ENCODE measurements at places on chromosomes 3 and 15.
A peak's percentile ranks its signal among the peaks of the same experiment; 100 is the strongest.

GRCh38 chr15:36659917-36660316, 80.5 kb downstream of the CDIN1 start:
- DNase-seq, result no peak

DNA sequence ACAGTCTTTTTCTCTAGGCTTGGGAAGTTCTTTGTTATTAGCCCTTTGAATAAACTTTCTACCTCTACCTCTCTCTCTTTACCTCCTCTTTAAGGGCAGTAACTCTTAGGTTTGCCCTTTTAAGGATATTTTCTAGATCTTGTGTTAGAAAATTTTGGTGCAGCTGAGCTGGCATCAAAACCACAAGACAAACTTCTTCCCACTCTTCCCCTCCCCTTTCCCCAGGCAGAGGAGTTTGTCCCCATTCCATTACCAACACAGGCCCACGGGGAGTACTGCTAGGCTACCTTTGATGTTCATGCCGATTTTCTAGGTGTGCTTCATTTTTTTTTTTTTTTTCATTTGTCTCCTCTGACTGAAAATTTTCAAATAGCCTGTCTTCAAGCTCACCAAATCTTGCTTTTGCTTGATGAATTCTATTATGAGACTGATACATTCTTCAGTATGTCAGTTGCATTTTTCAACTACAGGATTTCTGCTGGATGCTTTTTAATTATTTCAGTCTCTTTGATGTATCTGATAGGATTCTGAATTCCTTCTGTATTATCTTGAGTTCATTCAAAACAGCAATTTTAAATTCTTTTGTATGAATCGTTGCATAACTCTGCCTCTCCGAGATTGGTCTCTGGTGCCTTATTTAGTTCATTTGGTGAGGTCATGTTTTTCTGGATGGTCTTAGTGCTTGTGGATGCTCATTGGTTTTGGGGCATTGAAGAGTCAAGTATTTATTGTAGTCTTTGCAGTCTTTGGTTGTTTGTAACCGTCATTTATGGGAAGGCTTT, 112.0 kb downstream of the UBE2E2 start:
- no peak for DNase-seq

GRCh38 chr15:58510715-58511598, 79.2 kb downstream of the LIPC start:
- no peak for DNase-seq

DNA sequence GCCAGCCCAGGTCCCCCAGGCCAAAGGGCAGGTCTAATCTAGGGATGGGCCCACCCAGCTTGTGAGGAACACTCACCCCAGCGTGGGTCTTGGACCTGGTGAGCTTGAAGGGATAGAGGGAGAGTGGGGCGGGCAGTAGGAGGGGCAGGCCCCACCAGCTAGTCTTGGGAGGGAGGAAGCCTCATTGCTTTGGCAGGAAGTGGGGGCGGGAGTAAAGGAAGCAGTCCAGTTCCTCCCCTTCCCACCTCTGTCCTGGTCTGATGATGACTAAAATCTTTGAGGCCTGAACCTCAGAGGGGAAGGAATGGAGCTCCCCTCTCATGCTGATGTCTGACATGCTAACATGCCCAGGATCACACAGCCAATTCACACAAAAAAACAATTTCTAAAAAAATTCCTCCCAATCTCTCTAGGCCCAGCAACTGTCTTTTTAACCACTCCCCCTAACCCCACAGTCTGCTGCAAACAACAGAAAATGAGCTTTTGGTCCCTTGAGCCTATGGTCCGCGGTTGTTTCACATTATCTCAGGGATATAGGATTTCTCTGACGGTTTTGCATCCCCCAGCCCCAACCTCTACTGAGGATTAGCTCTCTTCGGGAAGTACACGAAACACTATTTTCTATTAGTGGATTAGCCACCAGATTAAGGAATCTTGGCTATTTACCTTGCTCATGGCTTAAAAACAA, 30.7 kb upstream of the DUSP7 start:
- no peak for DNase-seq

DNA sequence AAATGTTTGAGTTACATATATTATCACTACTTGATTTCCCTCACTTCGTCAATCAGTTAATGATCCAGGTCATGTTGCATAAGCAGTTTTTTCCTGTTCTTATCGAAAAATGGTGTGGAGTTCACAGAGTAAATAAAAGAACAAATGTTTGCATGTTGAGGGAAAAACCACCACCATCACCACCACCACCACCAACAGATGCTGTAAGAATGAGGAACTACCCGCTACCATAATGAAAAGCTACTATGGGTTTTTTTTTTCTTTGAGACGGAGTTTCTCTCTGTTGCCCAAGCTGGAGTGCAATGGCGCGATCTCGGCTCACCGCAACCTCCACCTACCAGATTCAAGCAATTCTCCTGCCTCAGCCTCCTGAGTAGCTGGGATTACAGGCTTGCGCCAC, 27.6 kb downstream of the RUBCN start:
- DNase-seq, result no peak

- DNase-seq, result no peak
These were observed 347.8 kb downstream of the TBC1D5 start for GRCh38 chr3:17394541-17395155.

DNA sequence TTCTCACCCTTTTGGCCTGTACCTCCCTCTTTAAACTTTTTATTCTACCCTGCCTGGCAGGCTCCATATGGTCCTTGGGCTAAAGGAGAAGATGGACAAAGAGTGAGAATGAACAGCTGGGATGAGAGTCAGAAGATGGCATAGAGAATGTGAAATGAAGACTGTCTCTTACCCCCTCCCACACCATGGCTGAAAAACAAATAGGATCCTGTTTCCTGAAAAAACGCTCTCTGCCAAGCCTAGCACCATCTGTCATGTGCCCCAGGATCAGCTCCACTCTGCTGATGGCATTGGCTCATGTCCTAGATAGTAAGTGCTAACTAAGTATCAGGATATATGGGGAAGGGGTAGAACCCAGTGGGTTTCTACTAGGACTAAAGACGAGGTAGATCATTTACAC, 238.6 kb downstream of the MEX3B start:
- DNase-seq, result no peak

- DNase-seq, result peak; percentile 29
These were observed 1.7 kb downstream of the TM4SF19 start for GRCh38 chr3:196336319-196337145.

DNA sequence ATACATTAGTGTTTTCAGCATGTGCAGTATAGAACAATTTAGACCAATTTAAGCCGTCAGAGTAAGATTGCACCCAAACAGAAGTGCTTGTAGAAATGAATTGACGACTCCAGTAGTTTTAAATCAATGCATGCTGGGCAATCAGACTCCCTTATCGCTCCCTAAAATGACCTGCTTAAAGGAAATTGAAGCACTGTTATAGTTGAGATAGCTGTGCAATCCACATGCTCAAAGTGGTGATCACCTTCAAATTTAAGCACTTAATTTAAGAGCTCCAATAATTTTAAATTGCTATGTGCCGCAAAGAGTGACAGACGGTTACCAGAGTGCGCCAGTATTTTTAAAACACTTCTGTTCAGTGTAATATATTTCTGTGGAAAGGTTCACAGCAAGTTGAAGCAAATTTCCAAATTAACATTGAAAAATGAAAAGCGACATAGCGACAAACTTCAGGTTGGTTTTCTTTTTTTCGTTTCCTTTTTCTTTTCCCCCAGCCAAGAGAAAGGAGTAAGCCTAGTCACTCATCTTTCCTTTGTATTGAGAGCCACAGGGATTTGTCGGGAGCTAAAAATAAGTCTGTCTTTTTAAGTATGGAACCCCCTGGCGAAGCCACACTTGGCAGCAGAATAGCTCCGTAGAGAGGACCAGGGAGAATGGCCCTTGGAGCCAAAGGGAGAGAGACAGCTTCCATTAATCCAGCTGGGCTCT, 436.4 kb upstream of the RBMS3 start:
- DNase-seq, result no peak

- peak; percentile 29 for DNase-seq
These were observed 928 bp downstream of the ANKRD34C start for GRCh38 chr15:79283252-79284048.

DNA sequence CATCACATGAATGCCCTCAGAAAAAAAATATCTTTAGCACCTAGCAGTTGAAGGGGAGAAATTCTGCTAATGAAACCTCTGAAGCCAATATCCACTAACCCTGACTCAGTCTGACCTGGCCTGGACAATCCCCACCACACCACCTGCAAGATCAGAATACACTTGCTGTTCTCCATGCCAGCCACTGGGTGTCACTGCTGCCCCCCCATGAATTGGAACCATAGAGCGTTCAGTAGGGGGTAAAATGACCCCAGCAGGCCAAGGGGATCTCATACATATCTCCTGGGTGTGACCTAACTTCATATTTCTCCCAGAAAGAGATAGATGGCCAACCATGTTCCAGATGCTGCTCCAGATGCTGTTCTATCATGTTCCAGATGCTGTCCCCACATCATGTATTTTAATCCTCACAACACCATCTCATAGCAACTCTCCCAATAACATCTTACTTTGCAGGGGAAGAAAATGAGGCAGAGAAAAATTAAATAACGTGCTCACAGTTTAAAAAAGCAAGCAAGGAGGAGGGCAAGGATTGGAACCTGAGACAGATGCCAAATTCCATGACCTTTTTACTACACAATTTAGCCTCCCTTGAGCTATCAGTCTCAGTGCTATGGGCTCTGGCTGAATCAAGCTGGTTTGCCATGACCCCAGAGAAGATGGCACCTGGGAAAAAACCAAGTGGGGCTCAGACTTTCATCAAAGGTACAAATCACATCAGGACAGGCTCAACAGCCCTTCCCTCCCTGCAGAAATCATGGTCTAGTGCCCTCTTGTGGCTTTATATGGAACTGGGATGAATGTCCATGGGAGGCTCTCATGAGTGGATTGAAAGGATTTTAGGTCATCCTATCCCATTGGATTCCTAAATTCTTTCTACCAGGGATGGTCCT, 12.4 kb downstream of the NTRK3 start:
- DNase-seq, result peak; percentile 39

DNA sequence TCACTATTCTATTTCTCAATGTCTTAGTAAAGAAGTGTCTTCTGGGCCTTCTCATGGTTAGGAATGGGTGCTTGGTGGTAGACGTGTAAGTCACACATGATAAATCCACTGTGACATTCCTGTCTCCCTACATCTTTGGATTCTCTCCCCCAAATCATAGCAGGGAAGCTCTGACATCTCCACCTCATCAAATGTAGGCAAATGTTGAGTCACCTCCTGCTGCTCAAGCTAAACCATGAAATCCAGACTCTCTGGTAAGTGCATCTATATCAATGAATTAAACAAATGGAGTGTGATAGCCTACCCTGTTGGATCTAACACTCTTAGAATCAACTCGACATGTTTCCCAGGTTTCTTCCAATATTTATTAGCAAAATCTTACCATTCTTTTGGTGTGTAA, 42.8 kb upstream of the RPL35A start:
- no peak for DNase-seq

DNA sequence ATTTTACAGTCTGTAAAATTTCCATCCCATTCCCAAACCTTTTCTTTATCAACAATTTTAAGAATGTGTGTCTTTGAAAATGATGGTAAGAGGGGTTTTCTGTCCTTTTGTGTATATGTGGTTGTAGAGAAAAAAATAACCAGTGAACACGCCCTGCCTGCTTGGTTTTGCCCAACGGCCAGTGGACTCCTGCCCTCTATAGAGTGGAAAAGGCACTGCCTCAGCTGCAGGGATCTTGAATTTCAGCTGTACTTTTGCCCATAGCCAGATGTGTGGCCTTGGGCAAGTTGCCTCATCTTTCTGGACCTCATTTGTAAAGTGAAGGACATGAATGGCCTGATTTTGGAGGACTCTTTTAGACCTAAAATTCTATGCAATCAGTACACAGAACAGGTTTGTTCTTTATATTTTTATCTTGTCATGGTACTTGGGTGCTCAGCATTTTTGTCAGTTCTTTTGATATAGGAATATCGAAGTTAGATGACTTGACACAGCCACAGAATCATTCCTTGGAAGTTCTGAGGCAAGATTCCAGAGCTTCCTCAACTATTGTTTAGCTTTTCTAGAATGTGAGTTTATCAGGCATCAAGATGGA, 81.0 kb downstream of the CLDN11 start:
- peak; percentile 54 for DNase-seq

DNA sequence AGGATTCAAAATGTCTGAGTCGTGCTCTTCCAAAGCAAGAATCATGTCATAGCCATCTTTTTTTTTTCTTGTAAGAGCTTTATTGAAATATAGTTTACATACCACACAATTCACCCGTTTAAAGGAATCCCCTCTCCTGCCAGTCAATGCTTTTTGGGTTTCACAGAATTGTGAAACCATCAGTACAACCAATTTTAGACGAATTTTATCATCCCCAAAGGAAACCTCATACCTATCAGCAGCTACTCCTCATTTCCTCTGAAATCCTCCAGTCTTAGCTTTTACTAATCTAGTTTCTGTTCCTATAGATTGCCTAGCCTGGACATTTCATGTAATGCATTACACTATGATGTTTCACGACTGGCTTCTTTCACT, 39.6 kb downstream of the ADIPOQ start:
- no peak for DNase-seq

DNA sequence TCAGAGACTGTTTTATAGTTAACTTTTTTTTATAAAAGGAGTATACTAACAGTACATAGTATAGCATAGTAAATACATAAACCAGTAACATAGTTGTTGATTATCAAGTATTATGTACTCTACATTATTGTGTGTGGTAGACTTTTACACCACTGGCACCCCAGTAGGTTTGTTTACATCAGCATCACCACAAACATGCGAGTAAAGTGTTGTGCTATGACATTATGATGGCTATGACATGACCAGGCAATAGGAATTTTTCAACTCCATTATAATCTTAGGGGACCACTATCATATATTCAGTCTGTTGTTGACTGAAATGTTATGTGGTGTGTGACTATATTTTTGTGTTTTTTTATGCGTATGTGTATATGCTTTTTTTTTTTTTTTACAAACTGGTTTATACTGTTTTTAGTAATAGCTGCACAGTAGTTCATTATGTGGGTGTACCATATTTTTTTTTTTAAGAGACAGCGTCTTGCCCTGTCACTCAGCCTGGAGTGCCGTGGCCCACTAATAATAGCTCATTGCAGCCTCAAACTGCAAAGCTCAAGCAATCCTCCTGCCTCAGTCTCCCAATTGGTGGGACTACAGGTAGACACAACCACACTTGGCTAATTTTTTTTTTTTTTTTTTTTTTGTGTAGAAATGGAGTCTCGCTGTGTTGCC, 1.9 kb downstream of the CAPN7 start:
- DNase-seq, result no peak

DNA sequence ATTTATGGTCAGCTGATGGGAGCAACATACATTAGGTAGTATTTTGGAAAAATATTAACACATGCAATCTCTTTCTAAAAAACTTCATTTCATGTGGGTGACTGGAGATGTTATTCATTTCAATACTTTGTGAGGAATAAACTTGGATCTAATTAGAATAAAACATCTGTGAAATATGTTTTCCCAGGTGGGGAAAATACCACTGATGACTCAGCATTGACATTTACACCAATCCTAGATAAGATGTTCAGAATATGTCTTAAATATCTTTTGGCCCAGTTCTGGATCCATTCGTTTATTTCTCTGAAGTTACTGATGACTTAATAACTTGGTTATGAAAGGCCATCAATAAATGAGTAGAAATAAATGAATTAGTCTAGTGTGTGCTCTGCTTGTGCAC, 247.6 kb downstream of the CHST2 start:
- no peak for DNase-seq
